Iris pigment epithelial cell (primary cell): ENCODE measurements at places on chromosomes 2 and 18.

DNA sequence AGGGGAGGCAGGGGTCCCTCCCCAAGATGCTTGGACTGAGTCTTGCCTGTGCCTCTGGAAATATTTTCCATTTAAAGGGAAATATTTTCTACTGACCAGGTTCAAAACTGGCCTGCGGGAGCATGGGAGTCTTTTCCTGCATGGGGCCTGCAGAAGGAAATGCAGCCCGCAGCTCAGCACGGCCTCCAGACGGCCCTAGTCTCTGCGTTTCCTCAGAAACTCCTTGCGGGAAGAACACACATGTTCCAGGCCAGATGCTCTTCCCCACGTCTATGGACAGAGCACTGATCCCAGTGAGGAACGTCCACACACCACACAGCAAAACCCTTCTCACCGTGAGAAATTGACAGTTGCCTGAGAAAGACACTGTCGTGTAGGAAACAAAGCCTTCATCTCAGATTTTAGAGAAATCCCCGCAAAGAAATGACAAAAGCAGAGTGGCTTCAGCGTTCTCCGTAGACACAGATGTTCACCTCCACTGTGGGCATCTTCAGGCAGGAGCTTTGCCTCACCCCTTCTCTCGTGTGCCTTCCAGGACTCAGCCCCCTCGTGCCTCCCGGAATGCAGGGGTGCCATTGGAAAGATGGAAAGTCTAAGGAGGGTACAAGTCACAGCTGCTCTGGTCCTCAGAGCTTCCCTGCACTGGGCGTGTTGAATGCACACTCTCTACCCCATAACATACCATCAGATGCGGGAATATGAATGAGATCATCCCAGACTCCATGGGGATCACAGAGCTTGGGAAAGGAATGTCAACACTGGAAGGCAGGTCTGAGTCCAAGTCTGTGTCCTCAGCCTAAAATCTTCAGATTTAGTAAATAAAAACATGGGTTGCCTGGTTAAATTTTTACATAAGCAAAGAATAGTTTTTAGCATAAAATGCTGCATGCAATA is 438.7 kb upstream of the SALL3 start:
- no peak for DNase-seq

GRCh38 chr2:143600116-143600515 is 470.9 kb downstream of the ARHGAP15 start:
- DNase-seq = no peak

- peak; percentile 43 for DNase-seq
These were observed 30.1 kb upstream of the LIPG start for GRCh38 chr18:49531678-49532153.

- DNase-seq = no peak
These were observed 322.9 kb upstream of the ACVR2A start for GRCh38 chr2:147521936-147522335.

DNA sequence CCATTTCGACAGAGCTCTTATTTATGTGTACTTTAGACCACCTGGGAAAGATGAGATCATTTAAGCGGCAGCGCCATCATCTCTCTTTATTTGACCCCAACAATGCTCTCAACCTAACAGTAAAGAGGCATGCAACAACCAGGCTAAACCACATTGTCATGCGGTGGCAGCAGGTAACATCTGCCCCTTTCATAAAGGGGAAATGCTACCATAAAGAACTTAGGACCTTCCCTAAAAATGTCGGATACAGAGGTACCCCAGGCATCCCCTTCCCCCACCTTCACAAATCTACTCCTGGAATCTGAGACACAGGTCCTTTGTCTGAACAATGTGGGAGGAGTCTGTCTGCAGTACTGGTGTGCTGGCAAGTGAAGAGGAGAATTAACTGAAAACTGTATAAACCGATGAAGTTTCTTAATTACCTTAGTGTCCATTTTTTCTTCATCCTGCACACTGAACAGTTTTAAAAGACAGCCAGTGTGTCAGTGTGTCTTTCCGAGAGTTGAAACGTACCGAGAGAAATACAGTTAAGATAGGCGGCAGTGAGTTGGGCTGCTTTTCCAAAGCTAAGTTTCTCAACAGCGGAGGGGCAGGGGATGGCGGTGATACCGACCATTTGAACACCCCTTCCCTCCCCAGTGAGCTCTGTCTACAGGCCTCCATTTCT is 1.9 kb downstream of the MEX3C start:
- DNase-seq = peak; percentile 67

GRCh38 chr2:134142903-134143302 is 111.0 kb upstream of the MGAT5 start:
- peak; percentile 70 for DNase-seq

DNA sequence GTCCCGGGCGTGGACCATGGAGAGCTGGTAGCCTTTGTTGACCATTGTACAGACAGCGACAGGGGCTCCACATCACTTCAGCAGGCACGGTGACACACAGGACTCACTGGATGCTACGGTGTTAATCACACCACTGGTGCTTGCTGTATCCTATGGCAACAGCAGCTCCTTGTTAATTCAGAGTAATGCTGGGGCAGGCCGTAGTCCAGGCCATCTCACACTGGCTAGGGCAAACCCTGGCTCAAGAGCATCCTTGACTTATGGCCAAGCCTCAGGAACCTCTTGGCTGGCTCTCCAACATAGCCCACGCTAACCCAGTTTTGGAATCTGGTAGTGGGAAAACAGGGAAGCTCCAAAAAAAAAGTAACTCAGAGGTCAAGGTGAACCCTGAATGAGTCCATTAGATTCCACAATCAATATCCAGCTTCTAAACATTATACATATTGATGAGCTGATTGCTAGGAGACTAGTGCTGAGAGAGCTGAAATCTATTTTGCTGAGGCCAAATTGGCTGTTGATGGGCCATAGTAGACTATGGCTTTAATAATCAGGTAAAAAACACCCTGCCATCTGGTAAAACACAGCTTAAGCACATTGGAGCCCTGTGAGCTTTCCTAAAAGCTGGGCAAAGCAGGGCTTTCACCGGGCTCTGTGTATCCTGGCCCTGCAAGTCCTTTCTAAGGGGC is 253.6 kb downstream of the PRKCE start:
- DNase-seq = no peak

GRCh38 chr2:102520009-102520408 is 47.0 kb downstream of the SLC9A4 start:
- DNase-seq = peak; percentile 44

GRCh38 chr2:88545118-88545517 is 82.1 kb downstream of the EIF2AK3 start:
- peak; percentile 66 for DNase-seq

DNA sequence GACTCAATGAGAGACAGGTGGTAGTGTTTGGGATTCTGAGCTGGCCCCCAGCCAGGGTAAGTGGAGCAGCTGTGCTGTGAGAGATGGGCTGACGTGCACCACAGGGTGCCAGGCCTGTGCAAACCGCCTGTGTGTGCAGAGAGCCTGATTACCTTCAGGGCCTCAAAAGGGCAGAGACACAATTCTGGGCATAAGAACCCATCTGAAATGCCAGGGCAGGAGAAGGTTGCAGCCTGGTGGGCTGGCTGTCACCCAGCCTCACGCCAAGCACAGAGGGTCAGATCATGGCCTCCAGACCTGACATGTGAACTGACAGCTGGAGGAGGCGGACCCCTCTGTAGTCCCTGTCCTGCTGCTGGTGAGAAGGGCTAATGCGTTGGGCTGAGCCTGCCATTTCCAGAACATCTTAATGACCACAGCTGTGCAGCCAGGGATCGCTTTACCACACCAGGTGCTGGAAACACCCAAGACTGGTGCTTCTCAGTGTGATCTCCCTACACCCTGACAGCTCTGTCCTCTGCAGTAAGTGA is 100.9 kb downstream of the ARL4C start:
- no peak for DNase-seq
